Type B pancreatic cell (in vitro differentiated cells): ENCODE measurements at places on chromosomes 2 and 18.

GRCh38 chr18:53864770-53865169 is 359.7 kb downstream of the MBD2 start:
- no peak for DNase-seq

DNA sequence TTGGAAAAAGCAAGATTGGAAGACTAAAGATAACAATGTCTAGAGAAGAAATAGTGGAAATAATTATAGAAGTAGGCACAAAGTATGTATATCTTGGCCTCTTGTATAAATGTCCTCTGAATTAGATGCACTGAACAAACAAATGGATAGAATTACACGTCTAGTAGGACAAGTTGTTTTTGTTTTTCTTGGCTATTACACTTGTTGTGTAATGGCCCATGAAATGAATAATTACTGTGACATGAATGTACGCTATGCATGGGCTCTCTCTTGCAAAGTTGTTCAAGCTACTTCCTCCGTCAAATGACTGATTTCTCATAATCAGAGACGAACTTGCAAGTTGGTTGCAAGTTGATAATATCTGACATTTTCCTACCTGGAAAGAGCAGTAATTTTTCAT is 126.2 kb downstream of the PDE1A start:
- DNase-seq, result no peak

- no peak for DNase-seq
These were observed 231.4 kb downstream of the LRRTM1 start for GRCh38 chr2:80073134-80073561.

GRCh38 chr2:39492716-39493115 is 55.6 kb upstream of the MAP4K3 start:
- no peak for DNase-seq
